ENCODE measurements at places on chromosomes 16 and 17. TPM values are rescaled to one million over a fixed set of nuclear protein-coding genes. Genes with fewer than 3 reads are reported as not detected.

The MAF gene
- 0.32 TPM for total RNA-seq

DNA sequence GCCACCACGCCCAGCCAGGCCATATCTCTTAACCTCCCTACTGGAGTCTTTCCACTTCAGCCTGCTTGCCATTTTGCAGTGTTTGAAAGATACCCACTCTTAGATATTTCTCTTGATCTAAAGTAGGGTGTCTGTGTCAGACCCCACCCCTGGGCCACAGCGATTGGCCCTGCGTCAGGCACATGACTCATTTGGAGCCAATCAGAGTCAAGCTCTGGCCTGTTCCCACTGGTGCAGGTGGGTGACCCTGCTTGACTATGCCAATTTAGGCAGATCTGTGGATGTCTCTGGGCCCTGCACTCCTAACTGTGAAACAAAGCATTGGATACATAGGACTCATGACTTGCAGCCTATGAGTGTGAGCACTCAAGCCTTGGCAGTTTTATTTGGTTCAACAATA, 27.6 kb downstream of the FOXL1 start:
- DNase-seq = no peak

DNA sequence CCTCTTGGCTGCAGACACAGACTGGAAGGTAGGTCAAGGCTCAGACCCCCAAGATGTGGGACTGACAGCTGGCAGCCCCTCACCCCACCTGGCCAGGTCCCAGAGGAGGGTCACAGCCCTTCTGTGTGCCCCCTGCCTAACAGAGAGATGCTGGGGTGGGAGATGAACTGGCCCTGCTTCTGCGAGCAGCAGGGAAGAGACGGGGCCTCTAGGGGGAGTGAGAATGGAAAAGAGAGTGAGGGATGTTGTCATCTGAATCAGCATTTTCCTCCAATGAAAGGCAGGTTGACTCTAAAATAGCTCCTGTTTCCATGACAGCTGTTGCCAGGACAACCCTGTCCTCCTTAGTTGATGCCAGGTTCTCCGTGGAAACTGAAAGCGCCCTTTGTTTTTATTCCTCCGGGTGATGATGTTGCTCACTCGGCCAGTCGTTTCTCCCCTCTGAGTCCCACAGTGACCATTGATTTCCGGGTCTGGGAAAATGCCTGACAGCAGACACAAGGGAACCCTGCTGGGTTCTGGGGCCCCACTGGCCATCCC, 4.9 kb upstream of the NDRG4 start:
- peak; percentile 88 for DNase-seq

GRCh38 chr16:14449334-14449733, 180.7 kb downstream of the PARN start:
- no peak for DNase-seq

The MYO15A gene
- total RNA-seq = 0.46 TPM

The COQ9 gene
- total RNA-seq = 42.5 TPM

DNA sequence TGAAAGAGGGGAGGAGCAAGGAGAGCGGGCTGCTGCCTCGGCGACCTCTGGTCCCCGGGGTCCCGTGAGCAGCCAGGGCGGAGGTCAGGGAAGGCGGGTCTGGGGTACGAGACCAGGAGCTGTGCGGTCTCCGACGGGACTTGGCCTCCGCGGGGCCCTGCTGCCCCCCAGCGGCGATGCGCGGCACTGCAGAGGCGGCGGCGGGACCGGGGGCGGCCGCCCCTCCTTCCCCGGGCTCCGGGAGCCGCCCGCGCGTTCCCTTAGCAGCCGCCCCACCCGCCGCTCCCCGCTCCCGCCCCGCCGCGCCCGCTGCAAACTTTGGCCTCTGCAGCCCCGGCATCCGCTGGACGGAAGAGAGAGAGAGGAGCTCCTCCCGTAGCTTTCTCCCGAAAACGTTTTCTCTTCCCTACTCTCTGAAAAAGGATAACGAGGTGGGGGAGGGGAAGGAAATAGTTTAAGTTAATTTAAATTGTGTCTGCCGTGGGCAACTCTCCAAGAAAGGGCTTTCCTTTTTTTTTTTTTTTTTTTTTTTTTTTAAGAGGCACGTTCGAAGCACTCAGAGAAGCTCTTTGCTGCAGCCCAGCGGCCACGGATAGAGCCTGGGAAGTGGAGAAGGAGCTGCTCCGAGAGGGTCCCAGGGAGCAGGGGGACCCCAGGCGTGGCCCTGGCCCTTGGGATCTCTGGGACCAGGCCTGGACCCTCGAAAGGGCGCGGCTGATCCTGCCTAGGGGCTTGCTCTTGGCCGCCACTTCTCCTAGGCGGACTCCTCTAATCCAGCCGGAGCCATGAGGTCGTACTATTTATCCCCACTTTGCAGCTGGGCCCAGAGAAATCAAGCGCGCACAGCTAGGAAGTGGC, 43.2 kb downstream of the C16orf82 start:
- DNase-seq = peak; percentile 62

DNA sequence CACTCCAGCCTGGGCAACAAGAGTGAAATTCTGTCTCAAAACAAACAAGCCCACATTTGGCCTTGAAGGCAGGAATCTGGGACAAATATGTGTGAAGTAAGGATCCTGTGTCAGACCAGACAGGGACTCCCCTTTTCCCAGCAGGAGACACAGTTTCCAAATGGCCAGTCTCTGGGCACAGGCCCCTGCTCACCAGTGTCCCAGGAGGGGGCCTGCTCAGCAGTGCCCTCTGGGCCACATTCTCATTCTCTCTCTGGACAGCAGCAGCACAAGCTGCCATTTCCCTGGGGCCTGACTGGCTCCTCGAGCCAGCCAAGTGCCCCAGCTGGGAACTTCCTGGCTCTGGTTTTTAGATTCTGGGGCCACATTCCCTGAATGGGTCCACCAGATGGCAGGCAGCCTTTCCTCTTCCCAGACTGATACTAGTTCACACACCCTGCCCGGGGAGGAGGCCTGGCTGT, 11.7 kb upstream of the MNT start:
- DNase-seq = peak; percentile 39

- no peak for DNase-seq
Observed at GRCh38 chr17:28737770-28738679, 5.8 kb upstream of the TRAF4 start.

The CRYM gene
- total RNA-seq = not detected

- peak; percentile 82 for DNase-seq
Observed at GRCh38 chr17:75633486-75634375, 497 bp downstream of the SMIM5 start.

The GFAP gene
- not detected for total RNA-seq

DNA sequence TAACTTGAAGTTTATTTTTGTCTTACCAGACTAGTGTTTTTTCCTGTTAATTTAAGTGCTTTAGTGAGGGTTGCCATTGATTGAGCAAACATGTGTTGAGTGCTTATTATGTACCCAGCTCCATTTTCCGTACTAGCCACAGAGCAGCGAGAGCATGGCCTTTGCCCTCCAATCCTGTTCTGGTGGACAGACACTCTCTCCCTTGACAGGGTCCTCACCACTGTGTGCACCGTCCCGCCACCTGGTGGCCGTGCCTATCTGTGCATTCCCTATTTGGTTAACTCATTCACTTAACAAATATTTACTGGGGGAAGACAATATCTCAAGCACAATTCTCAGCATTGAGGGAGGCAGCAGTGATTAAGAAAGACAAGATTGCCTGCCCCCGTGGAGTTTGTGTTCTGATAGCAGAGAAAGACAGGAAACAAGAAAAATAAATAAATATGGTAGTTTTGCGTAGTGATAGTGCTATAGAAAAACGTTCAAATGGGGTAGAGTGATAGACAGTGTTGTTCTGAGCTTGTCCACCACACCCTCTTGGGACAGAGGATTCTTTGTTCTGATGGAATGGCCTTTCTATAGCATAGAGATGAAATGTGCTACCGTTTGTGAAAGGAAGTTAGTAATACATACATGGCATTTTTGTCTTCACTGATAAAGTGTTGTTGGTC, 13.0 kb downstream of the CDH13 start:
- DNase-seq = peak; percentile 85

The PPP1R1B gene
- not detected for total RNA-seq

- DNase-seq = no peak
Observed at GRCh38 chr17:60594734-60595133, 5.3 kb upstream of the PPM1D start.

DNA sequence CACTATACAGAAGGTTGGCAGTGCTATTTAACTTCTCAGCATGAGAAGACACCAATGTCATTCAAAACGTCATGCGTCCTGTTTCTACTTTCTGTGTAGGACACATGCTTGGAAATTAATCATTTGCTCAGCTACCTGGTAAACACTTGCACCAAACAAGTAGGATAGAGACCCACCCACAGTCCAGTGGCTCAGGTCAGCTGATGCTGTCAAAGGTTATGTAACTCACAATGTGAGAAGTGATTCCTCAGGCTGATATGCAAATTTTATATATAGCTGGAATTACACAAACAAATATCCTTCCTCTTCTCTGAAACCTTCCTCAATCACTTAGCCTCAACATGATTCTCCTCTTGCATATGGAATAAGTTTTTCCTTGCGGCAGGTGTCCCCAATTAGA, 59.6 kb downstream of the ZZEF1 start:
- no peak for DNase-seq

DNA sequence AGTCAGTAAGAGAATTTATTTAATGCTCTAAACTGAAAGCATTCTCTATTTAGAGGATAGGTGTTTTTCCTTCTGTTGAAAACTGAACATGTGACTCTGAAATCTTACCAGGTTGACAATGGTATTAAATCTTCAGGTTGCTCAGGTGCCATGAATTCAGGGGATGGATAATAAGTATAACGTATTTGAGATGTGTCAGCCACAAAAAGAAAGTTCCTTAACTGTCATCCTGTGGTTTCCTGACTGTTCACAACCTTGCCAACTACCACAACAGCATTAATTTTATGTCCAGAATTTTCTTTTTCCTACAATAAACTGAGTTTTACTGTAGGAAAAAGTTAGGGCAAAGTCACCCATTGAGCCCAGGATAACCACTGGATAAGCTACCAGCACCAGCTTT, 243.3 kb upstream of the PSMD7 start:
- DNase-seq = no peak

The SLC38A8 gene
- total RNA-seq = not detected

The NPIPB2 gene
- total RNA-seq = 15.4 TPM

DNA sequence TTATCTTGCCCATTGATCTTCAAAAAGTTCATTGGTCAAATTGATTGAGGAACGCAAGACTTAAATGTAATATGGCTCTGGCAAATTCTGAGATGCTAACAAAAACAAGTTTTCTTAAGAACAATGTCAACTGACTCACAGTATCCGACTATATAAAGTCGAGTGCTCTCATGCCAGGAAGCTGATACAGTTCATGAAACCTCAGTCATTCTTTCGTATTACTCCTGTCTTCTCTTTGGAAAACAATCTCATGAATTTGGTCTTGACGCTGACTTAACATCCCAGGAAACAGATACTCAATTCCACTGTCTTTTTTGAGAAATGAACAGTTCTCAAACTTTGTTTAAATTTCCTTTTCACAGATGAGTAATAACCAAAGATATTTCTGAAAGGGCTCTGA, 704.9 kb downstream of the MAF start:
- DNase-seq = no peak

The KRTAP2-3 gene
- total RNA-seq = not detected

The STX8 gene
- total RNA-seq = 68.0 TPM

The FLYWCH2 gene
- total RNA-seq = 18.3 TPM

GRCh38 chr17:52673791-52674190, 515.3 kb upstream of the CA10 start:
- no peak for DNase-seq

The TMEM235 gene
- not detected for total RNA-seq

GRCh38 chr17:40510328-40510648, 8.9 kb upstream of the TNS4 start:
- DNase-seq = no peak

GRCh38 chr16:22188267-22188594, 17.8 kb upstream of the EEF2K start:
- no peak for DNase-seq

DNA sequence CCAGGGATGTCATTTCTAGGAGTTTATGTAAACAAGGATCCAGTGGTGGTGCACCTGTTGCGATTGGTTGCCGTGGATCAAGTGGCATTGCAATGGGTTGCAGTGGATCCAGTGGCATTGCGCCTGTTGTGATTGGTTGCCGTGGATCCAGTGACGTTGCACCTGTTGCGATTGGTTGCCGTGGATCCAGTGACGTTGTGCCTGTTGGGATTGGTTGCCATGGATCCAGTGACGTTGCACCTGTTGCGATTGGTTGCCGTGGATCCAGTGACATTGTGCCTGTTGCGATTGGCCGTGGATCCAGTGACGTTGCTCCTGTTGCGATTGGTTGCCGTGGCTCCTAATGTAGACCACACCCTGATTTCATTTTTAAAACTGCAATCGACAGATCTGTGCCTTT, 56.2 kb upstream of the CRISPLD2 start:
- no peak for DNase-seq

DNA sequence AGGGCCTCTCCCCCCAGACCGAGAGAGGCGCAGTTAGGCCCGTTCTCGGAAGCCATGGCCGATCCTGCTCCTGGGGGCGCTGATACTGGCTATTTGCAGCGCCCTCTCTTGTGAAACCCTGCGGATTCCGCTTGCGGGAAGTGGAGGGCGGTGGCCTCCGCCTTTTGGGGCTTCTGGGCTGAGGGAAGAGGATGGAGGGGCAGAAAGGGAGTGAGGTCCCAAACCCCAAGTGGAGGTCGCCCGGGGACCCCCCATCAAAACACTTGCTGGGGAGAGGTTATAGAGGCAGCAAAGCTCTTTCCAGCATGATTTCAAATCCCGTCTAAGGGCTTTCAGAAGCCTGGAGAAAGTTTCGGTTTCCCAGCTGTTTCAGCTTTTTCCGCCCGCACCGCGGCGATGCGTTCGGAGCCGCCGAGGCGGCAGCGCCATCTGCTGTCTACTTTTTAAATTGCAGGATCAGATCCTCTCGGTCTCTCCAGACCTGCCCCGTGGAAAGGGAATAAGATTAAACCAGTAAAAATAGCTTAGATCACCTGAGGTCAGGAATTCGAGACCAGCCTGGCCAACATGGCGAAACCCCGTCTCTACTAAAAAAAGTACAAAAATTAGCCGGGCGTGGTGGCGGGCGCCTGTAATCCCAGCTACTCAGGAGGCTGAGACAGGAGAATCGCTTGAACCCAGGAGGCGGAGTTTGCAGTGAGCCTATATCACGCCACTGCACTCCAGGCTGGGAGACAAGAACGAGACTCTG, 15.8 kb downstream of the SNX20 start:
- DNase-seq = peak; percentile 77

GRCh38 chr16:69798466-69798865, 36.3 kb downstream of the WWP2 start:
- no peak for DNase-seq

The KIF1C gene
- 174 TPM for total RNA-seq

- DNase-seq = no peak
Observed at GRCh38 chr16:1790261-1790610, 3.3 kb downstream of the IGFALS start.

DNA sequence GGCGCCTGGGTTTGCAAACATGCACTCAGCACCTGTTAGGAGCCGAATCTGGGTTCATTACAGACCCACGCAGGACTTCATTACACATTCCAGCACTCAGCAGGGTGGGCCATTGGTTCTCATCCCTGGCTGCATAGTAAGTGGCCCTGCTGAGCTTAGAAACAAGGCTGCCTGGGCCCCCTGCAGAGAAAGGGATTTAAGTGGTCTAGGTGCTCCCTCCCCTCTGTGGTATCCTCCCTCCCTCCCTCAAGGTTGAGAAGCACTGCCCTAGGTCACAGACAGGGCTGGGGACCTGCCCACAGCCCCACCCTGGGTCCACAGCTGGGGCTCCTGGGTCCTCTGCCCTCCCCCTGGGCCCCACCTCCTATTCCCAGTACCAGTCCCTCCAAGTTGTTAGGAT, 28.3 kb downstream of the WNT3 start:
- DNase-seq = no peak

All from endothelial cell of umbilical vein (primary cell).